ENCODE measurements at places on chromosomes 5 and 9. TPM values are rescaled to one million over a fixed set of nuclear protein-coding genes. Genes with fewer than 3 reads are reported as not detected.

Gene LCN12
- total RNA-seq, result not detected

GRCh38 chr5:30764704-30765103, 428.8 kb upstream of the CDH6 start:
- DNase-seq, result no peak

DNA sequence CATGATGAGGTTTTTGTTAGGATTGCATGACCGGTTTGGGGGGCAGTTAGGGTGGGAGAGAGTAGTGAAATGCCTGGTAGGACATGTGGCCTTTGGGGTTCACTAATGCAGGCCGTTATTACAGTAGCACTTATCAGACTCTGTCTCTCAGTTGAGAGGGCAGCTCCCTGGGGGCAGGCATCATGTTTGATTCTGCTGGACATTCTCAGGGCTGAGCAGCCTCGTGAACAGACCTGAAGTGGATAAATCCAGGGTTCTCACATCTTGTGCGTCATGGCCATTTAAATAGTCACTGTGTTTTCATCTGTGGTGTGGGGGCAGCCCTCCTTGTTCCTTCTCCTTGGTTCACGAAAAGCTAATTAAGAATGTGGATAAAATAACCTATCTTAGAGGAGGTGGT, 18.9 kb downstream of the KCNN2 start:
- DNase-seq, result no peak

- DNase-seq, result no peak
Observed at GRCh38 chr5:22514231-22514630, 338.9 kb downstream of the CDH12 start.

Gene ARPC5L
- 44.7 TPM for total RNA-seq
